Upper lobe of right lung (tissue), 1 donor: ENCODE measurements at places on chromosomes 1 and 21. TPM values are rescaled to one million over a fixed set of nuclear protein-coding genes. Genes with fewer than 3 reads are reported as not detected.

AUNIP gene
- total RNA-seq = not detected

CFHR5 gene
- total RNA-seq = not detected

CFHR1 gene
- not detected for total RNA-seq

HES3 gene
- total RNA-seq = not detected

DNA sequence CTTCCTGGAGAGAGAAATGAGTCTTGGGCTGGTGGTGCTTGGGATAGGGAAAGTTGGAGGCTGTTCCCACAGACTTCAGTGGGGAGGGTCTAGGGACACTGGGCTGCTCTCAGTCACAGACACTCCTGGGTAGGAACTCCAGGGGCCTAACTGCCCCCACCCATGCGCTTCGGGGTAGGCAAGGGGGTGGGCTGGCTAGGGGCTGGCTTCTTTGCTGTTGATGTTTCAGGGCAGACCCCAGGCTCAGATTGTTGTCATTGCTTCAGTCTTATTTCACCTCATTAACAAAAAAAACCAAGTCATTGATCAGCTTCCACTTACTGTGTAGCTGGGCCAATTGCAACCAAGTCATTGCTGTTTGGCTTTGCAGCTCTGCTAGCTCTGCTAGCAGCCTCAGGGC is 160.1 kb upstream of the CSF3R start:
- no peak for DNase-seq
- H3K27ac ChIP-seq = no peak overlapping the region
- H3K36me3 ChIP-seq = no peaks in the 10 kb centered on the region
- H3K27me3 ChIP-seq = no peaks in the 10 kb centered on the region

DNA sequence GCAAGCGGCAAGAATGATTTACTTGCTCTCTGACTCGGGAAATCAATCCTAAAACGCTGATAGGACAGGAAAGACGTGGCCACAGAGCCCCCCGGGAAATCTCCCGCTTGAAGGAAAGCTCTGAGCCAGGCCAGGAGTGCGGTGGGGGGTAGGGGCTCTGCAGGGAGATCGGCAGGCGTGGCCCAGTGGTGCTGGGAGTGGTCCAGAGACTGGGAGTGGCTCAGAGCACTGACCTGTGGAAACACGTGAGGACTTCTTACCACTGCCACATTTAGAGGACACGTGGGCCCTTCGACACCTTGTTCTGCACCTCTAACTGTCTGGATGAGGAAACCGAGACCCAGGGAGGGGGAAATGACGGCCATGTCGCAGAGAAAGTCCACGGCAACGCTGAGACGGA is 130.0 kb upstream of the KLHDC7A start:
- H3K36me3 ChIP-seq = no peaks in the 10 kb centered on the region
- H3K4me1 ChIP-seq = no peaks in the 10 kb centered on the region
- H3K27me3 ChIP-seq = peaks cover 15% of the 10 kb centered on the region
- H3K27ac ChIP-seq = no peak overlapping the region
- DNase-seq = no peak

KCNJ6 gene
- 0.06 TPM for total RNA-seq

GRCh38 chr1:56095696-56096665 is 483.4 kb downstream of the PLPP3 start:
- H3K36me3 ChIP-seq = no peaks in the 10 kb centered on the region
- no peak for DNase-seq
- H3K4me1 ChIP-seq = no peaks in the 10 kb centered on the region
- no peak overlapping the region for H3K4me3 ChIP-seq

GRCh38 chr1:92085727-92086126 is 5.6 kb downstream of the BTBD8 start:
- no peak overlapping the region for H3K4me3 ChIP-seq
- no peaks in the 10 kb centered on the region for H3K27me3 ChIP-seq
- no peak for DNase-seq
- peaks cover 7% of the 10 kb centered on the region for H3K4me1 ChIP-seq
- no peak overlapping the region for H3K27ac ChIP-seq

MAB21L3 gene
- 0.46 TPM for total RNA-seq

- H3K27me3 ChIP-seq = no peaks in the 10 kb centered on the region
- no peaks in the 10 kb centered on the region for H3K4me1 ChIP-seq
- peaks cover 94% of the 10 kb centered on the region for H3K36me3 ChIP-seq
- no peak for DNase-seq
- H3K27ac ChIP-seq = no peak overlapping the region
Observed at GRCh38 chr1:186315570-186315969, 59.5 kb downstream of the TPR start.

RAP1GAP gene
- 62.4 TPM for total RNA-seq

GRCh38 chr1:98557895-98558294 is 103.6 kb upstream of the SNX7 start:
- no peaks in the 10 kb centered on the region for H3K36me3 ChIP-seq
- no peak overlapping the region for H3K4me3 ChIP-seq
- H3K27me3 ChIP-seq = no peaks in the 10 kb centered on the region
- no peak overlapping the region for H3K27ac ChIP-seq

GRCh38 chr1:205226868-205227583 is 720 bp upstream of the TMCC2 start:
- H3K4me1 ChIP-seq = peaks cover 20% of the 10 kb centered on the region
- peak overlapping the region; percentile 65 for H3K4me3 ChIP-seq
- no peak for DNase-seq
- H3K27me3 ChIP-seq = no peaks in the 10 kb centered on the region
- no peak overlapping the region for H3K27ac ChIP-seq
- no peaks in the 10 kb centered on the region for H3K36me3 ChIP-seq

PLA2G4A gene
- total RNA-seq = 10.7 TPM

LYPD8 gene
- total RNA-seq = not detected

FAM167B gene
- 65.9 TPM for total RNA-seq

DNA sequence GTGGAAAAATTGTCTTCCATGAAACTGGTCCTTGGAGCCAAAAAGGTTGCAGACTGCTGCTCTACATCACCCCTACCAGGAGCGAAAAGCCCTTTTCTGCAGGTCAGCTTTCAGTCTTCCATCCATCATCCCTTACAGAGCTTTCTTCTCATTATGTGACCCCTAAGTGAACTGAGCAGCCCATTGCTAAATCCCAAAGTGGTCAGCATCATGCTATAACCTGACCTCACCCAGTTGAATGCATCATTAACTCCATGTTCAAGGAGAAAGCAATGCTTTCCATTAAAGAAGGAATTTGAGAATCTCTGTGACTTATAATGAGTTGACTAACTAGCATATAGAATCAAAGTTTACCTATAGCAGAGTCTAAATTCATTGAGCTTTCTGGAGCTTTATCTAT is 10.4 kb upstream of the IL24 start:
- no peak for DNase-seq
- H3K27me3 ChIP-seq = no peaks in the 10 kb centered on the region
- H3K4me1 ChIP-seq = peaks cover 23% of the 10 kb centered on the region

- H3K27ac ChIP-seq = peak overlapping the region; percentile 88
- peaks cover 6% of the 10 kb centered on the region for H3K27me3 ChIP-seq
- no peaks in the 10 kb centered on the region for H3K36me3 ChIP-seq
- peak; percentile 72 for DNase-seq
- peak overlapping the region; percentile 70 for H3K4me3 ChIP-seq
- H3K4me1 ChIP-seq = no peaks in the 10 kb centered on the region
Observed at GRCh38 chr1:243848858-243849420, 1.1 kb downstream of the AKT3 start.

MPZL1 gene
- 85.2 TPM for total RNA-seq

GRCh38 chr1:7109901-7110300 is 324.6 kb downstream of the CAMTA1 start:
- H3K27me3 ChIP-seq = peaks cover 12% of the 10 kb centered on the region
- no peak overlapping the region for H3K4me3 ChIP-seq
- H3K27ac ChIP-seq = no peak overlapping the region
- no peaks in the 10 kb centered on the region for H3K36me3 ChIP-seq

GRCh38 chr21:38955495-38955894 is 149.8 kb downstream of the ETS2 start:
- H3K27me3 ChIP-seq = no peaks in the 10 kb centered on the region
- H3K4me3 ChIP-seq = no peak overlapping the region
- no peak overlapping the region for H3K27ac ChIP-seq

GRCh38 chr21:42779431-42779861 is 99.9 kb downstream of the WDR4 start:
- peaks cover 19% of the 10 kb centered on the region for H3K4me1 ChIP-seq
- H3K36me3 ChIP-seq = no peaks in the 10 kb centered on the region

GRCh38 chr1:163664671-163665335 is 343.0 kb downstream of the NUF2 start:
- no peaks in the 10 kb centered on the region for H3K36me3 ChIP-seq
- H3K4me3 ChIP-seq = no peak overlapping the region
- H3K4me1 ChIP-seq = no peaks in the 10 kb centered on the region

ARHGAP30 gene
- total RNA-seq = 38.0 TPM

DNA sequence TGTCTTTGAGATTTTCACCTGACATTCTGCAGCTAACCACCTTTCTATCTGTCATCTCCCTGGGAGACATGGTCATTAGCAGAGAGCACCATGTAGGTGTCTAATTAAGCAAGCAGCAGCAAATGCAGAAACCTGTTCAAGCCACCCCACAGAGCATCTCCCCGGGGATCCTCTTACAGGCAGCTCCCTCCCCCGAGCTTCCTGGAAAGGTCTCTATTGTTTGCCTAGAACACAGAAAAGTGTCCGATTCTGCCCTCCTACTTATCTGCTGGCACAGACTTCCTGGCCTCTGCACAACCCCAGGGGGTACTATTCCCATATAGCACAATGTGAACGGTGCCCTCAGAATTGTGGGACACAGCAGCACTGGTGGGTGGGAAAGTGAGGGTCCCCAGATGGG is 46.1 kb downstream of the PLEKHA6 start:
- no peaks in the 10 kb centered on the region for H3K27me3 ChIP-seq
- H3K4me3 ChIP-seq = no peak overlapping the region
- peaks cover 4% of the 10 kb centered on the region for H3K4me1 ChIP-seq
- no peak overlapping the region for H3K27ac ChIP-seq

POFUT2 gene
- total RNA-seq = 29.0 TPM

C1orf226 gene
- 7.1 TPM for total RNA-seq

GRCh38 chr1:153113416-153113815 is at the start of gene SPRR2F:
TSS of gene SPRR2F (minus strand) at chr1:153113516. CDS start at chr1:153112733, 783 bp downstream.
- no peak for DNase-seq
- H3K4me3 ChIP-seq = no peak within 1 kb of the TSS
- H3K36me3 ChIP-seq = no peaks in the 10 kb centered on the region
- H3K27ac ChIP-seq = no peak within 1 kb of the TSS

DNA sequence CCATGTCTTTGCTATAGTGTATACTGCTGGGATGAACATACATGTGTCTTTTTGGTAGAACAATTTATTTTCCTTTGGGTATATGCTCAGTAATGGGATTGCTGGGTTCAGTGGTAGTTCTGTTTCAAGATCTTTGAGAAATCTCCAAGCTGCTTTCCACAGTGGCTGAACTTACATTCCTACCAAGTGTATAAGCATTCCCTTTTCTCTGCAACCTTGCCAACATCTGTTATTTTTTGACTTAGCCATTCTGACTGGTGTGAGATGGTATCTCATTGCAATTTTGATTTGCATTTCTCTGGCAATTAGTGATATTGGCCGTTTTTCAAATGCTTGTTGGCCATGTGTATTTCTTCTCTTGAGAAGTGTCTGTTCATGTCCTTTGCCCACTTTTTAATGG is 37.5 kb upstream of the ANGPTL1 start:
- no peaks in the 10 kb centered on the region for H3K4me1 ChIP-seq
- H3K4me3 ChIP-seq = no peak overlapping the region
- no peak overlapping the region for H3K27ac ChIP-seq
- H3K27me3 ChIP-seq = no peaks in the 10 kb centered on the region
- no peak for DNase-seq

GRCh38 chr1:16061266-16061665 is 12.2 kb downstream of the FAM131C start:
- no peaks in the 10 kb centered on the region for H3K27me3 ChIP-seq
- no peak overlapping the region for H3K4me3 ChIP-seq
- no peak for DNase-seq
- H3K27ac ChIP-seq = no peak overlapping the region
- no peaks in the 10 kb centered on the region for H3K4me1 ChIP-seq

DNA sequence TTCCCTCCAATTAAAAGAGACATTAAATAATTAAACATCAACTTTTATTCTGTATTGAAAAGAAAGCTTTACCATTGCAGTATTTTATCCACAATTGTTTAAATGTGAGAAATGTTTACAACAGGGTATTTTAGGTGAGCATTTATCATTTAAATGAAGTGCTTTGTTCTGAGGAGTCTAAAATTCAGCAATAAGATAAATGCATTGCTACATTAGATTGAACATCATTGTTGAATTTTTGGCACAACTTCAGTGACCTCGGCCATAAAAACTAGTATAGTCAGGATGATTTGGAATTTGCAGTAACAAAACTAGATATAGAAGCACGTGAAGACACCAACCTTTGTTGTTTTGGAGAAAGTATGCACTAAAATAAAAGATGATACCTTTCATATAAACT is 692.9 kb downstream of the USP25 start:
- no peaks in the 10 kb centered on the region for H3K36me3 ChIP-seq
- no peak for DNase-seq
- H3K4me3 ChIP-seq = peak overlapping the region; percentile 50
- H3K4me1 ChIP-seq = peaks cover 11% of the 10 kb centered on the region

DNA sequence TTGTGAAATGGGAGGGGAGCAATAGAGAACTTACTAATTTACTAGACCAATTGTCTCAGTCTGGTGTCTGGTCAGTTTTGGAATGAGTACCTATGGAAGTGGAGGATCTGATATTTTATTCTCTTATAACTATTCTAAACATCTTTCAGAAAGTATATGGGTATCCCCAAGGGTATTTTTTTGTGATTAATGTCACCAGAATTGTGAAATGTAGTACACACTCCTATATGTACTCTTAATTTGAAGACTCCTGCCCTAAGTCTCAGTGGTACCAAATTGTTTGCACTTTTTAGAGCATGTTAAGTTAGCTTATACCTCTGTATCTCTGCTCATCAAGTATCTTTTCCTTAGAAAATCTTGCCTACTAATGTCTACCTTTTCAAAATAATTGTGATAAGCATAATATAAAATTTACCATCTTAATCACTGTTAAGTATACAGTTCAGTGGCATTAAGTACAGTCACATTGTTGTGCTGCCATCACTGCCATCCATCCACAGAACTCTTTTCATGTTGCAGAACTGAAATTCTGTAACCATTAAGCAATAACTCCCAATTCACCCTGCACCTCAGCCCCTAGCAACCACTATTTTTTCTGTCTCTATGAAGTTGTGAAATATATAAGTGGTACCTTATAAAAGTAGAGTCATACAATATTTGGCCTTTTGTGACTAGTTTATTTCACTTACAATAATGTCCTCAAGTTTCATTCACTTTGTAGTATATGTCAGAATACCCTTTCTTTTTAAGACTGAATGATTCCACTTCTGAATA is 40.5 kb downstream of the SLC30A7 start:
- no peaks in the 10 kb centered on the region for H3K27me3 ChIP-seq
- H3K27ac ChIP-seq = no peak overlapping the region
- peaks cover 8% of the 10 kb centered on the region for H3K36me3 ChIP-seq
- no peak overlapping the region for H3K4me3 ChIP-seq
- DNase-seq = no peak
- no peaks in the 10 kb centered on the region for H3K4me1 ChIP-seq

DNA sequence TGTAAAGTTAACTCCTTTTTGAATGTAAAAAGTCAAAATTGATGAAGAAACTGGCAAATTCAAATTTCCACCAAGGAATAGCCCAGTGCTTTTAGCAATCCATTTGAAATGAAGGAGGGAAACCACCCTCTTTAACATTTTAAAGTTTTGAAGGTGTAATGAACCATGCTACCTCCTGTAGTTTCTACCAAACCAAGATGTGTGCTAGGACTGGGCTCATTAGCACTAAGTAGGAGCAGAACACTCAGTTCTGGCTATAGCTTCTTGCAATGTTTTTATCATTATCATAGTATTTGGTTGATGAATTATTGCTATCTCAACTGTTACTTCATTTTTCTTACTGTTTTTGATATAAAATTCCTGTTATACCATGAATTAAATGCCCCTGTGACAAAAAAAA is 319.2 kb upstream of the ZRANB2 start:
- no peaks in the 10 kb centered on the region for H3K27me3 ChIP-seq
- no peaks in the 10 kb centered on the region for H3K4me1 ChIP-seq
- no peak for DNase-seq
- H3K36me3 ChIP-seq = no peaks in the 10 kb centered on the region
- no peak overlapping the region for H3K4me3 ChIP-seq
- H3K27ac ChIP-seq = no peak overlapping the region

GCSAML gene
- 2.7 TPM for total RNA-seq

KCNH1 gene
- not detected for total RNA-seq
